CD4-positive, alpha-beta T cell treated with Interleukin-15 for 4 hours (primary cell): ENCODE measurements at places on chromosomes 1 and 21.

GRCh38 chr1:27098431-27099134 lies 56.3 kb downstream of the SLC9A1 start:
- DNase-seq: no peak

DNA sequence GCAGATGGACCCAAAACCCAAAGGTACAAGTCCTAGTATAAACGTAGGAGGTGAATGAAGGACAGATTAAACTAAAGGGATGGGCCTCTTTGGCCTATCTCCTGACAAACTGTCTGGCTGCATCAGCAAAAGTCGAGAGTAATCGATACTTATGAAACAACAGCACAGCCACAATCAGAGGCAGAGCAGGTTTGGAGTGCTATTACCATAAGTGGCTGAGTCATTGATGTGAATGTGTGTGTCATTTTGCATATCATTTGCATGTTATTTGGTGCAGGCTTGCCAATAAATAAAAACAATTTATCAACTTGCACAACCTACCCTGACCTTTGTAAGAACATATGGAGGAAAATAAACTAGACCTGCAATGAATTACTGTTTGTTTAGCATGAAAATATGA lies 283.1 kb downstream of the NUF2 start:
- DNase-seq: no peak

DNA sequence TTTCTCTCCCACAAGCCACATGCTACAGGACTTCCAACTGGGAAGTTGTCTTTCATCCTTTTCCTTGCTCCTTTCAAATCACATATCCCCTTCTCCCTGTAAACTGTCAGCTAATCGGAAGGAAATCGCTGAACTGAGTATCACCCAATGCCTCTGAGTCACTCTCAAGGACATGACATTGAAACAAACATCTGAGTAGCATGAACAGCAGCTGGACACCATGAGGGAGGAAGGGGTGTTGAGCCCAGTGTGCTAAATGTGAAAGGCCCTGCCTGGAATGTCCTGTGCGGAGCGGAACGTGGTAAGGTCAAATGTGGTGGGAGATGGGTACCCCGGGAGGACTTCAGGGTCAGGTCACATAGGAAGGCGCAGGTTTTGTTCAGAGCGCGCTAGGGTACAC lies at the start of gene OR2AJ1:
Gene OR2AJ1 (plus strand): TSS at position 22 of the 400 bp plus-strand sequence. CDS start 8,880 bp downstream, outside the sequence.
- DNase-seq: no peak

DNA sequence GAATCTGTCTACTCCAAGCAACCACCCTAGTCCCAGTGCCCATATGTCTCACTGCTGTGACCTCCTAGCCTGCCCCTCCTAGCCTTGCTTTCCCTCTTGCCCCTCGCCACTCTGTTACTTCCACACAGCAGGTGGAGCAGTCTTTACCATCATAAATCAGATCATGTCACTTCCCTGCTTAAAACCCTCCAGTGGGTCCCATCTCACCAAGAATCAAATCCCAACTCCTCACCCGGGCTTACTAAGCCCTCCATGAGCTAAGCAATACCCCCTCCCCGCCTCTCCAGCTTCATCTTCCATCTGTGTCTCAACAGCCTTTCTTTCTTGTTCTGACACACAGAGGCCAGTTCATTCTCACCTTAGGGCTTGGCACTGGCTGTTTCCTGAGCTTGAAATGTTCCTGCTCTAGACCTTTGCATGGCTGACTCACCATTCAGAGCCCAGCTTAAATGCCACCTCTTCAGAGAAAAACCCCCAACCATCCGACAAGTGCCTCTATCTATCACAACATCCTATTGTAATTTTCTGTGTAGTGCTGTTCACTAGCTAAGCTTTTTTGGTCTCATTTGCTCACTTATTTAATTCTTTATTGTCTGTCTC lies 22.3 kb downstream of the KNCN start:
- no peak for DNase-seq

GRCh38 chr1:162902416-162902815 lies 41.4 kb upstream of the CCDC190 start:
- DNase-seq: no peak

GRCh38 chr1:21693732-21694131 lies 24.6 kb upstream of the RAP1GAP start:
- no peak for DNase-seq

DNA sequence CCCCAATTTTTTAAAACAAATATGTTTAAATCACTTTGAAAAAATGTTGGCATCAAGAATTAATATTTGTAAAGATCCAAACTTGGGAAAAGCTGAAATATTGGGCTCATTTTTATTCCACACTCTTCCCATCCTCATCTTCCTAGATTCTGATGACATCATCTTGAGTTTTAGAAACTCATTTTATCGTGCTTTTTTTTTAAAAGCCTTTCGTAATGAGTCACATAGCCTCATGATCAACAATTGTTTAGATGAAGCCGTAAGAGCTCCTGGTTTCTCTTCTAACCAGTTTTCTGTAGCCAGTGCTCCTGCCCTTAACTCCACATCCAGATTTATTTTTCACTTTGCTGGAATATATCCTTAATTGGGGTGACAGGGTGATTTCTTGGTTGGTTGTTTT lies 78.6 kb downstream of the POFUT2 start:
- no peak for DNase-seq

GRCh38 chr1:155321639-155322503 lies 1.2 kb downstream of the RUSC1 start:
- no peak for DNase-seq

DNA sequence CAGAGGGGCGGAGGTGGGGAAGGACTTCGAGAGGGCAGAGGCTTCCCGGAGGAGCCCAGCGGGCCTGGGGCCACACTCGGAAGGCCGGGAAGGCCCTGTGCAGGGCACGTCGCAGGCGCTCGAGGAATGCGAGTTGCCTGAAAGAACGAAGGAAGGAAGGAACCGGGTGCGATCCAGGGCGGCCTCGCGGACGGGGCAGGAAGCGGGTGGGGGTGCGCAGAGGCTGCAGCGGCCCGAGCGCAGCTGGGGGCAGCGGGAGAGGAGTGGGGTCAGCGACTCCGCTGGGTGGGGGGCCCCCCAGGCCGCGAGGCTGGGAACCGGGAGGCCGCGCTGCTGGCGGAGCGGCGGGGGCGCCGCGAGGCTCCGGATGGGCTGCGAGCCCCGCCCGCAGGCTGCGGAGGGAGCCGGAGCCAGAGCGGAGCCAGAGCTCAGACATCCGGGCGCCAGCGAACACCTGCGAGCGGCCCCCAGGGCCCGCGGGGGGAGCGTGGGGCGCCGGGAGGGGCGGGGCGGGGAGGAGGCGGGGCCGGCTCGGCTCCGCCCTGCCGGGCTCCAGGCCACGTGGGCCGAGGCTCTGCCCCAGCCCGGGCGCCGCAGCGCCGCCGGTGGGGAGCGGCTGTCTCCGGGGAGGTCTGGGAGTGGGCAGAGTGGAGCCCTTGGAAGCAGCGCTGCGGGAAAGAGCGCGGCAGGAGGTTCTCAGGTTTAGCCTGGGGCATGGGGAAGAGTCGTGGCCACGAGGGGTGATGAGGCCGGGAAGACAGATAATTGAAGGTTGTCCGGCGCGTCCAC lies 4.6 kb downstream of the ID3 start:
- peak; percentile 86 for DNase-seq

GRCh38 chr21:37249112-37249904 lies 17.8 kb downstream of the VPS26C start:
- DNase-seq: no peak

GRCh38 chr1:169089776-169090175 lies 16.7 kb upstream of the ATP1B1 start:
- no peak for DNase-seq

DNA sequence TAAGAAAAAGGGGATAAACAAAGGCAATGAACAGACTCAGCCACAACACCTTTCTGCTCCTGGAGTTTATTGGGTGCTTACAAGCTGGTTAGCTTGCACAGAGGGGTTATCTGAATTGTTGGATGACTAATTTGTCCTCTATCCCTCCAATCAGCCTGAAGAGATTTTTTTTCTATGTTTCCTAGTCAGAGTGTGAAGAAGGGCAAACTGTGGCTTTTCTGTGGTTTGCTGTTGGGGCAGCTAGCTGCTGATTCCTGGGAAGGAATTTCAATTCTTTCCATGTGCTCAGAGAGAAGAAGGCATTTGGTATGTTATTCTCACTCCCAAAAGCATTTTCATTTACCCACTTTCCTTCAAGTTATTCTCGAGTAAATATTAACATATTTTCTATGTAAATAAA lies 48.6 kb downstream of the PCP4 start:
- DNase-seq: no peak

- DNase-seq: no peak
Observed at GRCh38 chr1:115705085-115705951, 63.2 kb downstream of the CASQ2 start.

GRCh38 chr1:173554541-173555250 lies 48.2 kb downstream of the SLC9C2 start:
- DNase-seq: no peak

GRCh38 chr1:178399177-178399728 lies 97.5 kb downstream of the CLEC20A start:
- DNase-seq: no peak

GRCh38 chr21:18138507-18138906 lies 106.1 kb upstream of the CHODL start:
- DNase-seq: no peak

GRCh38 chr1:232327899-232328298 lies 302.0 kb downstream of the SIPA1L2 start:
- no peak for DNase-seq
